Occipital lobe (tissue), 3 donors: ENCODE measurements at places on chromosomes 2 and 18. TPM values are rescaled to one million over a fixed set of nuclear protein-coding genes. Genes with fewer than 3 reads are reported as not detected.

Gene PAIP2B
- 19.0 TPM for total RNA-seq

Gene SLC8A1
- 277 TPM for total RNA-seq

- DNase-seq, result no peak
These were observed 1113.6 kb upstream of the PIK3C3 start for GRCh38 chr18:40841467-40841866.

DNA sequence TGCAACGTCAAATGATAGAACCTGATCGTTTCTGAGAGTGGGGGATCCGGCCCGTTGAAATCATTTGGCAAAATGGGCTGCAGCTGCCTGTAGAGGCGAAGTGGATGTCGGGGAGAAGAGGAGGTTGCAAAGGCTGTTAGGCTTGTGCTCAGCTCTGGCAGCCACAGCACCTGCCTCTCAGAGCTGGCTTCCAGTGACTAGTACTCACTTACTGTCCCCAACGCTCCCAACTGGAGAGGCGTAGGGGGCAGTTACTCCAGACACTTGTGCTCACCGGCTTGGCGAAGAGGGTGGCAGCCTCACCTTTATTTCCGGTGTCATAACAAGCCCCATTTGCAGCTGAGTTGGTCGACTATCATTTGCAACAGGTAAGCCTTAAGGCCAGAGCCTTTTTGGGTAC is 37.9 kb downstream of the NCK2 start:
- DNase-seq, result no peak

- no peak for DNase-seq
These were observed 86.6 kb downstream of the MARCO start for GRCh38 chr2:119028327-119029174.

GRCh38 chr2:28664120-28664842 is 87.3 kb upstream of the PPP1CB start:
- DNase-seq, result no peak

DNA sequence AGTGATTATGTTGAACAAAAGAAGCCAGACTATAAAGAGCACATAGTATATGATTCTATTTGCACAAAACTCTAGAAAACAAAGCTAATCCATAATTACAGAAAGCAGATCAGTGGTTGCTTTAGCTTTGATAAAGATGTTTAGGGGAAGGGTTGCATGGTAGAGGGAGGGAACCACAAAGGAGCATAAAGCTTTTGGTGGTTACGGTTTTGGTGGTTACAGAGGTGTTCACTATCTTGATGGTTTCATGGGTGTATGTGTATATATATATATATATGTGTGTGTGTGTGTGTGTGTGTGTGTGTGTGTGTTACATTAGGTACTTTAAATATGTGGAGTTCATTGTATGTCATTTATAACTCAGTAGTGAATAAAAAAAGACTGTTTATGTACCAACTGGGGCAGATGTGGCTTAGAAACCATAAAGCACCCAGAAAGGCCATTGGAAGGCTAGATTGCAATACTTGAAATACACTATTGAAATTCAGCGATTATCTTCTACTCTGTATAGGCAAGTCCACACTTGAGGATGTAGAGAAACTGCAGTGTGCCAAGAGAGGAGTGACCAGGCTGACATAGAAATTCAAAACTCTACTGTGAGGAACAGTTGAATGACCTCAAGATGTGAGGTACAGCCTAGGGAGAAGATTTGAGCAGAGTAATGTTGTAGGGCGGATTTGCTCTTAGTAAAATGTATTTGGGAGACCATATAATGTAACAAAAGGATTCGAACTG is 60.6 kb downstream of the CAB39 start:
- no peak for DNase-seq

GRCh38 chr18:61435064-61435652 is 101.9 kb downstream of the CDH20 start:
- DNase-seq, result no peak

GRCh38 chr18:63532471-63532870 is 9.7 kb upstream of the SERPINB12 start:
- no peak for DNase-seq

DNA sequence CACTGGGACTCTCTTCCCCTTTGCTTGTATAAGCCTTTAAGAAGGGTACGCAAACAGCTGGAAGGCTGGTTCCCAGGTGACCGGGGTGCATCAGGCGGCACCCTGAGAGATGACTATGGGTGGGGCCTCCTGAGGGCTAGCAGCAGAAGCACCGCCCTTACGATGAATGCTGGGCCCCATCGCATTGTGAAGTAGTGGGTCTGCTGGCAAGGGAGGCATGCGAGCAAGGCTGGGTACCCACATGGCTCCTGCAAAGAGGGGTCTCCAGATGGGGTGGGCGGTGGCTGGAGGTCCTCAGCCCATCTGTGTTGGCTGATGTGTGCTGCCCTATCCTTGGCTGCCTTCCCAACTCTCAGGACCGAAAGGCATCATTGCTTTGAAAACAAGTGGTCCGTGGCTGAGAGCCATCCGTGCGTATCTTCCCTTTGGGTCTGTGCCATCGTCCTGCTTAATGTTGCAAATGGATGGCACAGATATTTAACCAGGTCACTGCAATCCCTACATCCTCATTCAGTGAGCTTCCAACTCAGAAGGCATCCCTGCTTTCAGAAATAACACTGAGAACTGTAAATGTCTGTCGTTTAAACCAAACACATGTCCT is 83.5 kb upstream of the GPC1 start:
- DNase-seq, result no peak

DNA sequence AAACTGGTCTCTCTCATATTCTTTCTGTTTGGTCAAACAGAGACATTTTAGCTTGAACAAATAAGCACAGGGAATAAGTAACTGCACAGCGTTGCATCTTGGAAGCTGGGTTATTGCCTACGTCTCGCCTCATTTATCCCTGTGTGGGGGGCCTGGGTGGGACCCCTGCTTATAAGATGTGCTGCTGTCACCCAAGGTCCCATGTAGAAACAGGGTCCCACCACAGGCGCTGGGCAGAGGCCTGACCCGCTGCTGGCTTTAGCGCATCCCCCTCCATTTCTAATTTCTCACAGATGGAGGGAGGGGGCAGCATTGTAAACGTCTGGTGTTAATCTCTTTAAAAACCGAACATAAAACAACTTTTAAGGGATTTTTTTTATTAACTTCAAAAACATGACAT is 207.8 kb downstream of the HDAC4 start:
- DNase-seq, result no peak
